Ovary (tissue), 10 donors: ENCODE measurements at places on chromosomes 5 and 9.

GRCh38 chr9:136726631-136727191, 14.3 kb downstream of the DIPK1B start:
- no peaks in the 10 kb centered on the region for H3K36me3 ChIP-seq
- no peaks in the 10 kb centered on the region for H3K27me3 ChIP-seq
- no peak overlapping the region for H3K27ac ChIP-seq

GRCh38 chr5:113311301-113311700, 123.5 kb downstream of the TSSK1B start:
- H3K4me1 ChIP-seq, result no peaks in the 10 kb centered on the region
- no peaks in the 10 kb centered on the region for H3K36me3 ChIP-seq
- no peak for DNase-seq
- H3K27me3 ChIP-seq, result peaks cover 2% of the 10 kb centered on the region
- H3K4me3 ChIP-seq, result no peak overlapping the region

DNA sequence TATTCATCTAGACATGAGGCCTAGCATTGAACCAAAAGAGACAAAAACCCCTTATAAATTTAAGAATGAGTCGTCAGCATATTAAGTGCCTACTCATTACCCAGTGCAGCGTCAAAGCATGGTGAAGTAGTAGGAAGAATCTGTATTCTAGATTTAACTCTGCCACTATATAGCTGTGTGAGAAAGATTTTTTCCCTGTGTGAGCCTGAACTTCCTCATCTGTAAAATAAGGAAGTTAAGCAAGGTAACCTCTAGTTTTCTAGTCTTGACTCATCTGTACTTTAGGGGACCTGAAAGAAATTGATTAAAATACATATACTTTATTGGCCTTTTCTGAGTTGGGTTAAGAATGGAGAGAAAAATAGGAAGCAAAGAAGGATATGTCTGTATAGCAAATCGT, 82.1 kb upstream of the RUSC2 start:
- no peak overlapping the region for H3K27ac ChIP-seq
- no peak overlapping the region for H3K4me3 ChIP-seq
- no peaks in the 10 kb centered on the region for H3K36me3 ChIP-seq

DNA sequence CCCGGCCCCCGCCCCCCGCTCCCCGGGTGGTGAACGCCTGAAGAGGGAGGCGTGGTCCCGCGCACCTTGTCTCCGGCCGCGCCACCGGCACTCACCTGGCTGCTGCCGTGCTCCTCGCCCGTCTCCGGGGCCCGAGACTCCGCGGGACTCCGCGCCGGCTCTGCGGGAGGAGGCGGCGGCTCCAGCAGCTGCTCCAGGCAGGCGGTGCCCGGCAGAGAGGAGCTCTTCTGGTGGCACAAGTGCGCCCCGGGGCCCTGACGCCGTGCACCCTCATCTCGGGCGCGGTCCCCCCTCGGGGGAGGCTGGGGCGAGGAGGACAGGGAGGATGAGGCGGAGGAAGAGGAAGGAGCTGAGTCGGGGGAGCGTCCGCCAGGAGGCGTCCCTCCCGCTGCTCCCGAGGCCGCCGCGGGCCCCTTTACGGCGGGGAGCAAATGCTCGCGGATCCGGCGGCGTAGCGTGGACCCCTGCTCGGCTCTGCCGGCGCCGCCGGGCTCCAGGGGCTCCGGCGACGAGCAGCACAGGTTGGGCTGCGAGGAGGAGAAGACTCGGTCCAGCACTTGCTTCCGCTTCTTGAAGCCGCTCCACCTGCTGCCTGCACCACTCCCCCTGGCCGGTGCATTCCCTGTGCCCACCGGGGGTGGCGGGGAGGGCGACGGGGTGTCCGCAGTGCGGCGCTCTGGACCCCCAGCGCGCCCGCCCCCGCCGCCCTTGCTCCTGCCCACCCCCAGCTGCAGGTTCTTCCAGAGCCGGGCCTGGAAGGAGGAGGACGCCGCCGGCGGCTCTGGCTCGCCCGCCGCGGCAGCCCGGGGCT, 928 bp downstream of the MCTP1 start:
- H3K36me3 ChIP-seq, result no peaks in the 10 kb centered on the region
- no peak overlapping the region for H3K27ac ChIP-seq
- DNase-seq, result no peak
- no peaks in the 10 kb centered on the region for H3K27me3 ChIP-seq
- H3K4me3 ChIP-seq, result peak overlapping the region; percentile 39

- H3K27ac ChIP-seq, result no peak overlapping the region
- no peak for DNase-seq
- no peaks in the 10 kb centered on the region for H3K36me3 ChIP-seq
Observed at GRCh38 chr5:172164769-172165212, 23.2 kb downstream of the STK10 start.

GRCh38 chr5:113296676-113297075, 138.1 kb downstream of the TSSK1B start:
- H3K27ac ChIP-seq, result no peak overlapping the region
- DNase-seq, result no peak
- H3K4me1 ChIP-seq, result no peaks in the 10 kb centered on the region
- H3K4me3 ChIP-seq, result no peak overlapping the region

DNA sequence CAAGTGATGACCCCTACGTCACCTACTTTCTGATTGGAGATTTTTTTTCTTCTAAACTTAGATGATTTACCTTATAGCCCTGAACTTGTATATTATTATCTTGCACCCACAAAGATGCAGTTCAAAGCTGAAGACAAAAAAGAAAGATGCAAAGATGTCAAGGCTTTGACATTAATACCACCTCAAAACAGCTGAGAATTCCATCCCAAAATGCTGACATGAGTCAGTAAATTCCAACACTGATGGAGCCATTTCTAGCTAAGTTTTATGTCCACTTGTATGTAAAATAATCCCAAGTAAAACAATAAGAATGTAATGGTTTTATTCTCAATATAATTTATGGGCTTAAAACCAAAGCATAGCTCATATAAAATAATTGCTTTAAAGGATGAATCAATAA, 91.5 kb upstream of the CDH9 start:
- no peaks in the 10 kb centered on the region for H3K36me3 ChIP-seq
- H3K27ac ChIP-seq, result no peak overlapping the region
- H3K4me3 ChIP-seq, result no peak overlapping the region
- no peak for DNase-seq

GRCh38 chr9:13755551-13755950, 476.1 kb upstream of the MPDZ start:
- H3K27me3 ChIP-seq, result no peaks in the 10 kb centered on the region
- no peak overlapping the region for H3K4me3 ChIP-seq
- no peaks in the 10 kb centered on the region for H3K36me3 ChIP-seq

- H3K27me3 ChIP-seq, result no peaks in the 10 kb centered on the region
- H3K4me3 ChIP-seq, result no peak overlapping the region
Observed at GRCh38 chr9:87579781-87580541, 82.3 kb downstream of the DAPK1 start.

DNA sequence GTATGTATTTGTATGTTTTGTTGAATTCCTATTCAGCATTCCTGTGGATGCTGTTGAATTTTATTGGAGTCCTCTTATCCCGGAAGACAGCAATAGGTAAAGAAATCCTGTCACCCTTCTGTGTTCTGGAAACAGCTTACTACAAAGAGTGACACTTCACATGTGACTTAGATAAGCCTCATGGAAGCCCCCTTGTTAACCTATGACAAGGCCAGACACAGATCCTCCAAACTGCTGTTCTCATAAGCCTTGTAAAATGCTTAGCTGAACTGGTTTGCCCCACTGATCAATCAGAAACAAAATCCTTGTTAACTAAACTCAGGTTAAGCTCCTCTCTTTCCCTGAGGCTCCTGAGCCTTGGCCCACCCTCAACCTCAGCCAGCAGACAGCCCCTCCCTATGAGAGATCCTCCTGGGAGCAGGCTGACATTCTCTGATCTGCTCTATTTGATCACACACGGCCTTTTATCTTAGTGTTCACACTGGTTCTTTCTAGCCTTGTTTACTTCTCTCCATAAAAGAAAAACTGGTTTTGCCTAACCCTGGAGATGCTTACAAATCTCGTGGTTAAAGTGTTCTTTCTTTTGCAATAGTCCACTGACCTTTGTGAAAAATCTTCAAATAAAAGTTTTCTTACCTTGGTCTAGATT, 29.4 kb upstream of the ATP6V1G1 start:
- no peak overlapping the region for H3K4me3 ChIP-seq
- H3K36me3 ChIP-seq, result no peaks in the 10 kb centered on the region
- H3K27me3 ChIP-seq, result no peaks in the 10 kb centered on the region

GRCh38 chr5:1368236-1368635, 23.3 kb upstream of the CLPTM1L start:
- no peaks in the 10 kb centered on the region for H3K27me3 ChIP-seq
- DNase-seq, result no peak
- no peak overlapping the region for H3K27ac ChIP-seq
- no peak overlapping the region for H3K4me3 ChIP-seq

DNA sequence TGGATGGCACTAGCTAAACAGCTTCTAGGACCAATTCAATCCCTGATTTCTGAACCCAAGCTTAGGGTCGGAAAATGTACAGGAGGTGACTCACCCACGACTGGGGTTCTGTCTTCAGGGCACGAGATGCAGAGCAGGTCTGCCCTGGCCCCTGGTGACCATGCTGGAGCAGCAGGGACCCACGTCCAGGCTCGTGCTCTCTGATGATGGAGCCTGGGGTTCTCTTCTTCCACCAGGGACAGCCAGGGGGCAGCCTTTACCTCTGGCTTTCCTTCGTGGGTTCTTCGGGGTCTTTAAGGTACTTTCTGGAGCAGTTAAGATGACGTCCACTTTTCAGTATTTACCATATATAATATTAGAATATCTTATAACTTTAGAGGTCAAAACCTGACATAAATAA, 2.1 kb downstream of the CFAP77 start:
- H3K4me1 ChIP-seq, result peaks cover 7% of the 10 kb centered on the region
- no peak overlapping the region for H3K27ac ChIP-seq
- no peaks in the 10 kb centered on the region for H3K27me3 ChIP-seq
- H3K36me3 ChIP-seq, result no peaks in the 10 kb centered on the region
- H3K4me3 ChIP-seq, result no peak overlapping the region

DNA sequence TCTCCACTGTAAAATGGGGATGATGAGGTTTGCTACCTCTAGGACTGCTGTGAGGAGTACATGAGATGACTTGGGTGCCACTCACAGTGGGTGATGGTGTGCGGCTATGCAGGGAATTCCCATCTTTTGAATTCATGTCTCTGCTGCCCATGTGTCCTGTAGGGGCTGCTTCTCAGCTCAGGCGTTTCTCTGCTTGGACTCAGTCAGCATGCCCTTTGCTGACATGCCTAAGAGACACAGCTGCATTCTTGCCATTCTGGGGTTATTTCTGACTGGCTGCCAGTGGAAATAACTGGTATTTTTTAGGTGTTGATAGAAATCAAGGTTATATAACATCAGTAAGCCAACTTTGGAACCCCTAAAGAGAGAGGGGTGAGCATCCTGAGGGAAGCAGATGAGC, 24.3 kb upstream of the XPA start:
- no peaks in the 10 kb centered on the region for H3K36me3 ChIP-seq
- H3K27ac ChIP-seq, result no peak overlapping the region
- H3K4me3 ChIP-seq, result no peak overlapping the region
- no peaks in the 10 kb centered on the region for H3K4me1 ChIP-seq
- H3K27me3 ChIP-seq, result no peaks in the 10 kb centered on the region

DNA sequence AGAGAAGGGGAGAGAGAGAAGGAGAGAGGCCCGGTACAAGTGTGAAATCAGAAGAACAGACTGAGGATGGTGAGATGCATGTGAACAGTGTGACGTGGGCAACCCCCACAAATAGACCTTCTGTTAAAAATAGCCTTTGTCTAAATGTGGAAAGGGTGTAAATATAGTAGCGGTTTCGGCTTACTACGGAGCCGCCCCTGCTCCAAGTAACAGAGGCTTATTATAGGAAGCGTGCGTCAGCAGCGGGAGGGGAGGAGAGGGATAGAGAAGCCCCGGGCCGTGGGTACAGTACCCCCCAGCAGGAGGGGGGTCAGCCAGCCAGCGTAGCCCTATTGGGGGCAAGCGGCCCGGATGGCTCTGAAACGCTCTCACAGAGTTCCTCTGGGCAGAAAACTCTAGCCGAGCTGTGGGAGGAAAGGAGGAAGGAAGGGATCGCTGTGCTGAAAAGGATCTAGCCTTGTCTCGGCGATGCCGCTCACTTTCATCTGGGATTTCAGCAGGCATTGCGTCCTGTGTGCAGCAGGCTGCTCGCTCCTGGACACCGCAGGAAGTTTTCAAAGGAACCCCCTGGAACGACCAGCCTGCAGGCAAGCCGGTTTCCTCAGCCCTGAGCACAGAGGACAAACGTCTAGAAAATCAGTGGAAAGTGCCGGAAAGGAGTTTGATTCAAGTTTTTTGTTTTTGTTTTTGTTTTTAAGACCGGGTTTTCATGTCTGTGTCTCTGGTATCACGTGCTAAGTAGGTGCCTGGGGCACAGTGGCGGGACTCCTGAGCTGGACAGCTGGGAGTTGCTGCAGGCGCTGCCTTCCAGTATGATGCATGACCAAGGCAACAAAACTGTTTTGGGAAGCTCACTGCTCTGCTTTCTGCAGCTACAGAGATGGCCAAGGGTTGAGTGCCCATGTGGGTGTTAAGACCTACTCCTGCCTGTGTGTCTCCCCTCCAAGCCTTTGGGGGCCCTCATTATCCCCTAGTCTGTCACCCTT, 146.6 kb downstream of the SEC61B start:
- H3K36me3 ChIP-seq, result no peaks in the 10 kb centered on the region
- DNase-seq, result peak; percentile 32
- peaks cover 5% of the 10 kb centered on the region for H3K4me1 ChIP-seq
- H3K4me3 ChIP-seq, result peak overlapping the region; percentile 30
- no peaks in the 10 kb centered on the region for H3K27me3 ChIP-seq

GRCh38 chr5:54655266-54655665, 137.7 kb downstream of the SNX18 start:
- no peaks in the 10 kb centered on the region for H3K36me3 ChIP-seq
- no peak overlapping the region for H3K4me3 ChIP-seq

GRCh38 chr9:14434971-14435718, 121.2 kb upstream of the NFIB start:
- no peak overlapping the region for H3K27ac ChIP-seq
- DNase-seq, result no peak
- H3K4me3 ChIP-seq, result no peak overlapping the region
- no peaks in the 10 kb centered on the region for H3K27me3 ChIP-seq
- no peaks in the 10 kb centered on the region for H3K36me3 ChIP-seq

DNA sequence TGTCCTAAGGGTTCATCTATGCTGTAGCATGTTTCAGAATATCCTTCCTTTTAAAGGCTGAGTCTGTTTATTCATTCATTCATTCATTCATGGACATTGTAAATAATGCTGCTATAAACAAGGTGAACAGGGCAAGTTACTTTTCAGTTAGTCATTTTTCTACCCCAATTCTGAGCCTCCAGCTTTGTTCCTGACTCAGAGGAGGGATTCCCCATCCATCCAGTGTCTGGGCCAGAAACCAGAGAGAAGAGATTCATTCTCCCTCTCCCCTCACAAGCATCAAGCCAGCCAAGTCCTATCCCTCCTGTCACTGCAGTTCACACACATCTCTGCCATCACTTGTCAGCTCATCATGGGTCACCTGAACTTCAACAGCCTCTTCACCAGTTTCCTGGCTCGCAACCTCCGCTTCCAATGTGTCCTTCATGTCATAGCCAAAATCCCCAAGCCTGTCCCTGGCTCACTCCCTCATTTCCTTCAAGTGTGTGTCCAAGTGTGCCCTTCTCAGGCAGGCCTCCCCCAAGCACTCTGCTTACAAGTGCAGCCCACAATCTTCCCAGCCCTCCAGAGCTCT, 203.0 kb downstream of the TTLL11 start:
- no peak overlapping the region for H3K27ac ChIP-seq
- no peaks in the 10 kb centered on the region for H3K36me3 ChIP-seq
- H3K27me3 ChIP-seq, result no peaks in the 10 kb centered on the region
- no peak for DNase-seq
